Stimulated activated CD8-positive, alpha-beta memory T cell treated with anti-CD3 and anti-CD28 coated beads, Interleukin-4, amount 100 ng/mL, for 1 hour (primary cell): ENCODE measurements at places on chromosomes 6 and 20.

DNA sequence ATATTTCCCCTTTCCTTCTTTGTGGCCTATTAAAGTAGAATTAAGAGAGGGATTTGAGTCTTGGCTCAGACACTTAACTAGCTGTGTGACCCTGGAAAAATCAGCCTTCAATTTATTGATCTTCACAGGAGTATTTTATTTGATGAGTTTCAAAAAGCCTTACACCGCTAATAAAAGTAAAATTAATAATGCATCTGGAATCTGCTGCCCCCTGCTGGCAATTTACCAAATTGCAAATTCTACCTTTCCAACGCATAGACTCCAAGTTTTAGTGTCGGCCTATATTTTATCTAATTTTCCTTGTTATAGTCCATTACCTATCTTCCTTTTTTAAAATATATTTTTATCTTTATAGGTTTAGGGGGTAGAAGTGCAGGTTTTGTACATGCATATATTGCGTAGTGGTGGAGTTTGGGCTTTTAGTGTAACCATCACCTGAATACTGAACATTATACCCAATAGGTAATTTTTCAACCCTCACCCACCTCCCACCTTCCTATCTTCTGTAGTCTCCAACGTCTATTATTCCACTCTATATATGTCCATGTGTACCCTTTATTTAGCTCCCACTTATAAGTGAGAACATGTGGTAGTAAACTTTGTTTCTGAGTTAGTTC lies 46.3 kb downstream of the GOPC start:
- peak; percentile 35 for DNase-seq

GRCh38 chr20:34506480-34506879 lies 9.7 kb upstream of the DYNLRB1 start:
- DNase-seq, result no peak

DNA sequence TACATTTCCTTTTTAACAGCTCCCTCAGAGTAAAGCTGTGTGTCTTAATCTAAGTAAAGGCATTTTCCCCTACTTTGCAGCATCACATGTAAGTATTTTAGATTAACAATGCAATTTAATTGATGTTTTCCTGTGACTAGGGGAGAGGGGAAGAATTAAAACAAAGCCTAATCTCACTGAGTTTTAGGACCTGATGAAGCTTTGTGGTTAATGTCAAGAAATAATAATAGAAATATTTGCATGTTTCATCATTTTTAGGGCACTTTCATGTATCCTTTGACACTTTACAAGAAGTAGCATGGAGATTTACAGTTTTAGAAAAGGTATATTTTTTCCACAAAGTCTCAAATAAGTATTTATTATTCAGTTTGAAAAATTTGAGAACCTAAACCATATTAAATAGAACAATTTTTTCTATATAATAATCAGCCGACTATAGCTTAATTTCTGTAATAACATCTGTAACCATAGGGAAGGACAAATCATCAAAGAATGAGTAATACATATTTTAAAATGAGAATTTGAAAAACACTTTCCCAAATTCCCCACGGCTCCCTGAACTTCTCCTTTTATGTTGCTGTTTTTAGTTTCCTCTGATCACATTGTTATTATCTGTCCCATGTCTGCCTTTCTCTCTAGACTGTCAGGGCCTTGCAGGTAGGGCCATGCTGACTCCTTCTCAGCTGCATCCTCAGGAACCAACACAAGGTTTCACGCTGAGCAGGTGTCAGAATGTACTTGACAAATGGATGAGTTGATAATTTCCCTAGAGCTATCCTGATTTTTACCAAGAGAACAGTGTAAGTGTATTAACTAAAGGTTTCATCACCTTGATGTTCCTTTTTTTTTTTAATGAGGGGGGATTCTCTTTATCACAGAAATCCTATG lies 338.1 kb downstream of the SYNE1 start:
- no peak for DNase-seq

DNA sequence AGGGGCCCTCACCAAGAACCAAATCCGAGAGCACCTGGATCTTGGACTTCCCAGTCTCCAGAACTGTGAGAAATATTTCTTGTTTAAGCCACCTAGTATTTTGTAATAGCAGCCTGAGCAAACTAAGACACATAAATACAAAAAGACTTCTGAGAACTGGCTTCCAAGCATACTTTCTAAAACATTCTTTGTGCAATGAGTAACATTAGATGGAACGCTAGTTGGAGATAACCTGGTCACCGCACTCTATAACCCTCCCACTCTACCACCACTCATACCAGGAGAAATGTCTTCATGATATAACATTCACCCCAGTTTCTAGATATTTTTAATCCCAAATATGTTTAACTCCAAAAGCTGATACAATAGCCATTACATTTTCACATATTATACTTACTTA lies 169.5 kb upstream of the THEMIS start:
- no peak for DNase-seq

GRCh38 chr6:12890171-12890790 lies 173.7 kb downstream of the PHACTR1 start:
- DNase-seq, result no peak

DNA sequence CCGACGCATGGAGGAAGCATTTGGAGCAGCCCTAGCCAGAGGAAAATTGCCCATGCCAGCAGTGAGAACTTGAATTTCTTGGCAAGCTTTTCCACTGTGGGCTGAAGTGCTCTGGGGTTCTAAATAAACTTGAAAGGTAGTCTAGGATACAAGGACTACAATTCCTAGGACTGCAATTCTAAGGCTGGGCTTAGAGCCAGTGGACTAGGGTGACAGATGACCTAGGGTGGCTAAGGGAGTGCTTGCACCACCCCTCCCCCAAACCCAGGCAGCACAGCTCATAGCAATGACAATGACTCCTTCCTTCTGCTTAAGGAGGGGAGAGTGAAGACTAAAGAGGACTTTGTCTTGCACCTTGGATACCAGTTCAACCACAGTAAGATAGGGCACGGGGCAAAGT lies 122.3 kb downstream of the THBS2 start:
- DNase-seq, result no peak

GRCh38 chr6:137261761-137262160 lies 42.6 kb upstream of the IFNGR1 start:
- DNase-seq, result no peak

DNA sequence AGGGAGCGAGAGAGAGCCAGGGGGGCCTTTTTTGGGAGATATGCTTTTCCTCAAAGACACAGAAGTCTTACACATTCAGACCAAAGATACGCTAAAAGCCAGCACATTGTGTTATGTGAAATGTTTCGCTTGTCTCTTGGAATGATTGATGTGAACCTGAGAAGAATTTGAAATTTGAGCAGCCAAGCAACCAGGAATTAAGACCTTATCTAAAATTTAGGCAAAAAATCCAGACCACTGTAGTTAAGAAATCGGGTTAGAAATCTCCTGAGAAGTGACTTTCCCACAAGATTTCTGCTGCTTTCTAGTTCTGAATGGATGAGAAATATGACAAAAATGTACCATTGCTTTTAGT lies 223.2 kb upstream of the GMDS start:
- no peak for DNase-seq

- DNase-seq, result no peak
These were observed 14.9 kb downstream of the PLCG1 start for GRCh38 chr20:41152108-41152757.

DNA sequence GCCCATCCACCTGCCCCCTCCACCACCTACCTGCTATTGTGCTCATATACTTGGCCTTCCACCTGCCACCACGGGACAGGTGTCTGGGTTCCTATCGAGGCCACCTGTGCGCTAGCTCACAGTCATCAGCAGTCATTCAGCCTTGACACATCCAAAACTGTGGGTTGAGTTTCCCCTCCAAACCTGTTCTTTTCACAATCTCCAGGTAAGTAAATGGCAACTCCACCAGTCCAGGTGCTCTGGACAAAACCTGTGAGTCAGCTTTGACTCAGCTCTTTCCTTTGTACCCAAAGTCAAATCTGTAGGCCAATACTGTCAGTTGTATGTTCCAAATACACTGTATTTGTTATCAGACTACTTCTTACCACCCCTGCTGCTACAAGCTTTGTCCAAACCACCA lies 52.6 kb downstream of the SPTLC3 start:
- no peak for DNase-seq

DNA sequence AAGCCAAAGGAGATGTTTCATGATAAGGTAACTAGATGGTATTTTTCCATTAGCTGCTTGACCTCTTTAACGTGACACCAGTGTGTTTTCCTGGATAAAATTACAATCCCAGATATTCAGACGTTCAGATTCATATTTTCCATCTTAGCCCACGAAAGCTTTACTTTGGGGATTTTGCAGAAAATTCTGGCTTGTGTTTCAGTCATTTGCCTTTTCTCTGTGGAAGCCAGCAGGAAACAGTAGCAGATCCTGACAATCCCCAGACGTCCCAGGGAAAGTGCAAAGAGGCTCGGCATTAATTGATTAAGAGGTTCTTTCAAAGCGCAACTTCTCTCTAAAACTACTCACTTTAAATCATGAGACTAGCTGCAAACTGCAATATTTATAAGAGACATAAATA lies 243.6 kb downstream of the UST start:
- no peak for DNase-seq

DNA sequence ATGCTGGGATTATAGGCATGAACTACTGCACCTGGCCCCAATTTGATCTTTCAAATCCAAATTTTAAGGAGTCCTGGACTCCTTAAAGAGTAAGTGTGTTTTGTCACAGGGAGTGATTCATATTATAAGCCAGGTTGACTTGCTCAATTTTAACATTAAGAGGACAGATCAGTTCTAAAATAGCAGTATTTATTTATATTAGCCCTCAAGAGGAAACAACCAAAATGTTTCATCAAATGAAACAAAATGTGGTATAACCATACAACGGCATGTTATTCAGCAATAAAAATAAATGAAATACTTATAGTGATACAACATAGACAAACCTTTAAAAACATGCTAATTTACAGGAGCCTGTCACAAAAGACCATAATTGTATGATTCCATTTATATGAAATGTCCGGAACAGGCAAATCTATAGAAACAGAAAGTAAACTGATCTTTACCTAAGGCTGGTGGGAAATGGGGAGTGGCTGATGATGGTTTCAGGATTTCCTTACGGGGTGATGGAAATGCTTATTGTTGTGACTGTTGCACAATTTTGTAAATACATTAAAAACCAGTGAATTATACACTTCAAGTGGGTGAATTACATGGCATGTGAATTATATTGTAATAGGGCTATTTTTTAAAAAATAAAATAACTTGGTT lies 637.4 kb downstream of the MMUT start:
- DNase-seq, result no peak

DNA sequence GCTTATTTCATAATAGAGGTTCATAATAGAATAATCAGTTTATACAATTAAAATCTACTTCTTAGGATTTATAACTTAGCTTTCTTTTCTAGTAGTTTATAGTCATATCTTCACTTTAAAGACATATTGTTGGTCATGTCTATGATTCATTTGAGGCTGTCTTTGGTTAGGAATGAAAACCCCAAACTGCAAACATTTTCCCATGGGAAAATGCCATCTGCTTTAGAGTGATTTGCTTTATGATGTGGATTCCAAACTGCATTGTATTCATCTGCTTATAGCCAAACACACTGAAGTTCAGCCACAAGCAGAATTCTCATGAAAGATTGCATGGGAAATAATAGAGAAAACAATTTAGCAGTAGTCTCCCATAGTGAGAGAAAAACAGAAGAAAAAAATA lies 128.0 kb downstream of the RFPL4B start:
- DNase-seq, result no peak

DNA sequence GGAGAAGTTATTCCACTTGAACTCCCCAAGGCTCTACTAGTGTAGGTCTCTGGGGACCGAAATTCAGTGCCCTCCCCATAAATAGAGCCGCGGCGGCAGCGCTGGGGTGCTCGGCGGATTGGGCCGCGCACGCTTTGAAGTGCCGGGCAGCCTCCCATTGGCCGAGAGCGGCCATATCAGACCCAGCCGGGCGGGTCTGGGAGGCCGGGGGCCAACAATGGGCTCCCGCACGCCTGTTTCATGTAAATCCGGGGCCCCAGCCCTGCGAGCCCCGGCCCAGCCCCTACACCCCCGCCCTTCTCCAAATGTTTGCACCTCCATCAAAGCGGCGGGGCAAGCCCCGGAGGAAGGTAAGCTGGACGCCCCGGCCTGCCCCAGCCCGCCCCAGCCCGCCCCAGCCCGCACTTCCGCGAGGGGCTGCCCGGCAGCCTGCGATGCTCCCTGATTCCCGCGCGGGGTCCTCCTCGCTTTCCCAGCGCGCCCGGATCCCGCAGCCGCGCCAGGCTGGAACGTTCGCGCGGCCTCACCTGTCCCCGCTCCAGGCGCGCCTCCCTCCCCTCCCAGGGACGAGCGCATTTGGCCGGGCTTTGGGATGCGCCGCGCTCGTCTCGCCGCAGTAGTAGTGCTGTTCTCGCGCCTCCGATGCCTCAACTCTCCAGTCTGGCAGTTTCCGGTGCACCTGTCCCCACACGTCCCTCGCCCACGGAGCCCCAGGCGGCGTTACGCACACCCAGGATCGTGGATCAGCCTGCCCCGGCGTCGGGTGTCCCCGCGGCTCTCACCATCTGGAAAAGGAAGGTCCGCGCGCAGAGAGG lies at the start of gene TBXT:
Gene TBXT, minus strand, starts transcription at position 51 of the 815 bp plus-strand sequence. CDS start 260 bp downstream, outside the sequence.
- no peak for DNase-seq

GRCh38 chr6:145882121-145882531 lies 67.5 kb upstream of the FBXO30 start:
- no peak for DNase-seq

DNA sequence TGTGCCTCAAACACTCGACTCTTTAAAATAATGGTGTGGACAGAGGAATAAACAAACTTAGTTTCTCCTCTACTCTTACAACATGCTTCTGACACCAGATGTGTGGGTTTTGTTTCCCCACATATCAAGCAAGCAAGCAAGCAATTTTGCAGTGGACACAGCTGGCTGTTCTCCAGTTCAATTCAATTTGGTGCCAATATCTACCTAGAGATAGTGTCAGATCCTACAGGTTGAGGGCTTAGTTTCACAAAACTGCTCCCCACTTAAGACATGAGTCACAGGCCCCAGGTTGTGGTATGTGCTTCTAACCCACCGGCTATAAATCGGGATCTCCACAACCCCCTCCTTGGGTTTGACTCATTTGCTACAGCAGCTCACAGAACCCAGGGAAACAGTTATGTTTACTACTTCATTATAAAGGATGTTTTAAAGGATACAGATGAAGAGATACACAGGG lies 131.4 kb upstream of the TRAF3IP2 start:
- DNase-seq, result no peak

DNA sequence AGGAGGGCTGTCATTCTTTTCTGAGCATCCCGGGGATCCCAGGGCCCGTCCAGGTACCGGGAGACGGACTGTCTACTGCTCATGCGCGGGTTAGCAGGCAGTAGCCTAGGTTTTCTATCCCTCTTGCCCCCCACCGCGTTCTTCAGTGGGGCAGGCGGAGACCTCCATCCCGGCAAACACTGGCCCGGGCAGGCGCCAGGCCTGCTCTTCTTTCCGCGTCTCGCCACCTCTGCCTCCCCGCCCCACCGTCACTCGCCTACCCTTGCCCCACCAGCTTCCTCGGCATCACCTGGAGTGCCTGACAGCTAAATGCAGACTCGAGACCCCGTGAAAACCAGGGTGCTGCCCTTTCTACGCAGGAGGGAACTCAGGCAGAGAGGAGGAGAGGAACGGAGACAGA lies 1937.7 kb upstream of the DEFB115 start:
- no peak for DNase-seq

DNA sequence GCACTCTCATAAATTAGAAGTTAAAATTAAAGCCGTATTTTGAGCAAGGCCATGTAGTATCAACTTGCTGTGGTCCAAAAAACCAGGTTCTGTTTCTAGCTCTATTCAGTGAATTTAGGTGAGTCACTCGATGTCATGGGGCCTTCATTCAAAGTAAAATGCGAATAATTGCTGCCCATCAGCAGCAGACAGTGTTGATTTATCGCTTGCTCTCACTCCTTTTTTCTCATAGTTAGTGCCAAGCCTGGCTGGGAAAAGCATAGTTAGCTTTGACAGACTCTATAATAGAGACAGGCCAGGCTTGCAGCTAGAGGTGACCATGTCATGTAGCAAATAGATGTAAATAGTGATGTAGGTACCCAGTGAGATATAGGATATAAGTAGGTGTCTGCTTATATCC lies 136.0 kb downstream of the EDN1 start:
- DNase-seq, result no peak
